ENCODE measurements at places on chromosomes 11 and 22.

GRCh38 chr11:109512680-109513079 lies 90.7 kb downstream of the C11orf87 start:
- DNase-seq, result no peak

- no peak for DNase-seq
Observed at GRCh38 chr22:30158277-30158676, 78.0 kb downstream of the HORMAD2 start.

DNA sequence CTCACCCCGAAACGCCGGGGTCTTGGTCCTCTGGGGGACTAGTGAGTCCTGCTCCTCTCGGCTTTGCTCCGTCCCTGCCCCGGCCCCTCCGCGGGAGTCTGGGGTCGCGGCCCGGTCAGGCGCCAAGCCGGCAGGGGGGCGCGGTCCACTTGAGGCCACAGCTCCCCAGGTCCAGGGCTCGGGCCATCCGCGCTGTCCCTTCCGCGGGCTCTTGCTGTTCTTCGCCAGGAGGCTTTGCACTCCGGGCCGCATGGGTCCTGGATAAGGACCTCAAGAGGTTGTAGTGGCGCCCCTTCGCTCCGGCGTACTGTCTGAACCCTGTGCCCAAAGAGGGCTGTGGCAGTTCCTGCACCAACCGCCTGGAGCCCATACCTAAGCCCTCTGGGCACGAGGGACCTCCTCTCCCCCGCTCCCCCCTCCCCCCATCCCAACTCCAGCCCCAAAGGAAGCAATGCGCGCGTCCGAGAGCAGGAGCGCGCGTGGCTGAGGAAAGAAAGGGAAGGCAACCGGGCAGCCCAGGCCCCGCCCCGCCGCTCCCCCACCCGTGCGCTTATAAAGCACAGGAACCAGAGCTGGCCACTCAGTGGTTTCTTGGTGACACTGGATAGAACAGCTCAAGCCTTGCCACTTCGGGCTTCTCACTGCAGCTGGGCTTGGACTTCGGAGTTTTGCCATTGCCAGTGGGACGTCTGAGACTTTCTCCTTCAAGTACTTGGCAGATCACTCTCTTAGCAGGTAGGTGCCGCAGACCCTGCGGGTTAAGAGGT lies at the start of gene ADM:
Gene ADM, plus strand, starts transcription at position 579 of the 767 bp plus-strand sequence. CDS start 628 bp downstream, outside the sequence.
- DNase-seq, result no peak

DNA sequence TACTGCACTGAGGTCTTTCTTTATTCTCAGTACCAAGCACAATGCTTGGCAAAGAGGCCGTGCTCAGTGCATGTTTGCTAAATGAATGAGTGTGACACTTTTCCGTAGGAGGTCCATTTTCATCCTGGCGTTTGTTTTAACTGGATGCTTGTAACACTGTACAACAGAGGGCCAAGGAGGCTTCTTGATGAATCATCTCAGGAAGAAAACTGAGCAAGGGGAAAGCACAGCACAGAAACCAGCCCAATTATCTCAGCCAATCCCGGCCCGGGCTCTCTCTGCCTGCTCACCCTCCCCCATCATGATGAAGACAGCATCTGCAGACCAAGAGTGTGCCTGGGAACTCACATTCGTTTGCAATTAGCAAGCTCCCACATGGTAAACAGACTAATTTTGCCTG lies 570.3 kb downstream of the OPCML start:
- DNase-seq, result no peak

- no peak for DNase-seq
Observed at GRCh38 chr11:15112131-15112541, 2.6 kb upstream of the INSC start.

- no peak for DNase-seq
Observed at GRCh38 chr11:119671051-119671450, 57.9 kb downstream of the NECTIN1 start.

- no peak for DNase-seq
Observed at GRCh38 chr11:119195680-119196079, 10.4 kb downstream of the NHERF4 start.

DNA sequence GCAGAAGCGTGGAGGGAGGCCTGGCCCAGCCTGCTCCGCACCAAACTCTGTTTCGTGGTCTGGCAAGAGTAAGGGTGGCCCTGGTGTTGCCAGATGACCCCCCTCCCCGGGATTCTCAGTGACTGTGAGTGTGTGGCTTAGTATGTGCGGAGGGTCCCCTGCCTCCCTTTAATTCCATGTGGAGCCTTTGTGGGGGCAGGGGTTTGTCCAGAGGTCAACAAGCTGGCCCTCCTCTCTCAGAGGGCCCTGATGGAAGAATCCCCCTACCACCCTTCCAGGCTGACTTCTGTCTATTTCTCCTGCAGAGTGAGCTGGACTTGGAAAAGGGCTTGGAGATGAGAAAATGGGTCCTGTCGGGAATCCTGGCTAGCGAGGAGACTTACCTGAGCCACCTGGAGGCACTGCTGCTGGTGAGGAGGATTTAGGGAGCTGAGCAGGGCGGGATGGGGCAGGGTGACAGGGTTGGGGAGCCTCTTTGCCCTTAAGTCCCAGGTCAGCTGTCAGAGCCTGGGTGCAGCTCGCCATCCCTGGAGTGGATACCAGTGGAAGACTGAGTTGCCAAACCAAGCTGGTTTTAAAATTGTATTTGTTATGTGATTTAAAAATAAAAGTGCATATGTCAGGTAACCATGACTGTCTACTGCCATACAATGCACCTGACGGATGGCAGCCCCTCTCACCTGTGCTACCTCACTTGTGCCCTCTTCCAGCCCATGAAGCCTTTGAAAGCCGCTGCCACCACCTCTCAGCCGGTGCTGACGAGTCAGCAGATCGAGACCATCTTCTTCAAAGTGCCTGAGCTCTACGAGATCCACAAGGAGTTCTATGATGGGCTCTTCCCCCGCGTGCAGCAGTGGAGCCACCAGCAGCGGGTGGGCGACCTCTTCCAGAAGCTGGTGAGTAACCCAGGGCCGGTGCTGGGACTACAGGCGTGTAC lies 80.6 kb downstream of the BCR start:
- DNase-seq, result no peak

GRCh38 chr22:39245130-39246039 lies 603 bp upstream of the PDGFB start:
- DNase-seq, result no peak

DNA sequence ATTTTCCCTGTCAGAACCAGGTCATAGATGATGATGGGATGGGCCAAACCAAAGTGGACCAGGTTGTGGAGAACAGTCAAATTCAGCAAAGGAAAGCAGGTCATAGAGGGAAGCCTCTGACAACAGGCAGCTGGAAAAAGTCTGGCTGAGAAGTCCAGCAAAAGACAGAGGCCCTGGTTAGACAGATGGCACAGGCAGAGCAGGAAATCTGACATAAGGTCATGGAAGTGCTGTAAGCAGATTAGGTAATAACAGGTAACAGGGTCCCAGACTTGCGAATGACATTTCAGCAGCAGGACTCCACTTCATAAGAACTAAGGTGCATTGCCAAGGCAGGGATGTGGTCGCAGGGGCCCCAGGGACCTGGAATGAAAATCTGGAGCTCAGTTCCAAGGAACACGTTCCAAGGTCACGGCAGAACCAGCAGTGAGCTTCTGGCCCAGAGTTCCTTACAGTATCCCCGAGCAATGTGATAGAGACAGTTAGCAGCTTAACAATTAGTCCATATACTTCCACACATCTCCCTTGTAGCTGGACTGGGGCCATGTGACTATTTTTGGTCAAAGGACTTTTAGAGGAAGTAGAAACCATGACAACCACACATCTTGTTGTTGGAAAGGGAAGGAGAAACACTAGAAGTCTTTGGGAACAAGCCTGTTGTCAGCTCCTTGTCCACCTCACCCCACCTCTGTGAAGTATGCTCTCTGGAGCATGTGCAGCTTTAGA lies 75.4 kb downstream of the ME3 start:
- DNase-seq, result no peak

DNA sequence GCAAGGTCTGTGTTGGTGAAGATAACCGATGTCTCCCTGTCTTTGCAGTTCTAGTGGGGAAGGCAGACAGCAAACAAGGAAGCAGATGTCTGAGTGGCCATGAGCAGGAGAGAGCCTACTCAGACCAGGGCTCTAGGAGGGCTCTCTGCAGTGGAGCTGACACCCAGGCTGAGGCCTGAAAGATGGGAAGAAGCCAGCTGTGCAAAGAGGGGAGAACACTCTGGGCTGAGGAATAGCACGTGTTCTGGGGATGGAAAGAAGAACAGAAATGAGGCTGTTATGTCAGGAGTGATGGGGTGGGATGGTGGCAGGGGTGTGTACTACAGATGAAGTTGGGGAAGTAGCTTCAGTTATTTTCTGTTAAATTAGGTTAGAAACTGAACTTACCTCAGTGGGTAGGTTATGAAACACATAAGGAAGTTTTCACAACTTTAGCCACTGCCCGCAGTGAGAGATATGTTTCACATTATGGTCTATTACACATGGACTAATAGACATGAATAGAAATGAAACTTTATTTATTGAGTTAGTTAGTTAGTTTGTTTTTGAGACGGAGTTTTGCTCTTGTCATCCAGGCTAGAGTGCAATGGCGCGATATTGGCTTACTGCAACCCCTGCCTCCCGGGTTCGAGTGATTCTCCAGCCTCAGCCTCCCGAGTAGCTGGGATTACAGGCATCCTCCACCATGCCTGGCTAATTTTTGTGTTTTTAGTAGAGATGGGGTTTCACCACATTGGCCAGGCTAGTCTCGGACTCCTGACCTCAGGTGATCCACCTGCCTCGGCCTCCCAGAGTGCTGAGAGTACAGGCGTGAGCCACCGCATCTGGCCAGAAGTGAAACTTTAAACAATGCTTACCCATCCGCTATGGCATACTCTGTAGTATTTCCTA lies 7.8 kb downstream of the DCPS start:
- no peak for DNase-seq

DNA sequence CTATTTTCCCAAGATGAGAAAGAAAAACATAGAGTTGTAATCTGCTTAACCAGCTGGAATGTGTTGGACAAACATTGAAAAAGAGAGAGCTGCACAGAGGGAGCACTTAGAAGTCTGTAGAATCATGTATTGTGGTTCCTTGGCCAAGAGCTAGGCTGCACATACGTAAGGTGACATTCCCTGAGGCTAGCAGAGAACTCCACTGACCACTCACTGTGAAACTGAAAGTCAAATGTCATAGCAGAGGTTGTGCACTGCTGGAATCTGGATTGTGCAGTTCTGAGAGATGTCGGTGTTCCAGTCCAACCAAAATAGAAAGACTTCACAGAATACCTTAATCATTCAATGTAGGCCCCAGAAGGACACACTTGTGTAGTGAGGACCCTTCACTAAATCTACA lies 772.8 kb upstream of the RAG2 start:
- DNase-seq, result no peak

DNA sequence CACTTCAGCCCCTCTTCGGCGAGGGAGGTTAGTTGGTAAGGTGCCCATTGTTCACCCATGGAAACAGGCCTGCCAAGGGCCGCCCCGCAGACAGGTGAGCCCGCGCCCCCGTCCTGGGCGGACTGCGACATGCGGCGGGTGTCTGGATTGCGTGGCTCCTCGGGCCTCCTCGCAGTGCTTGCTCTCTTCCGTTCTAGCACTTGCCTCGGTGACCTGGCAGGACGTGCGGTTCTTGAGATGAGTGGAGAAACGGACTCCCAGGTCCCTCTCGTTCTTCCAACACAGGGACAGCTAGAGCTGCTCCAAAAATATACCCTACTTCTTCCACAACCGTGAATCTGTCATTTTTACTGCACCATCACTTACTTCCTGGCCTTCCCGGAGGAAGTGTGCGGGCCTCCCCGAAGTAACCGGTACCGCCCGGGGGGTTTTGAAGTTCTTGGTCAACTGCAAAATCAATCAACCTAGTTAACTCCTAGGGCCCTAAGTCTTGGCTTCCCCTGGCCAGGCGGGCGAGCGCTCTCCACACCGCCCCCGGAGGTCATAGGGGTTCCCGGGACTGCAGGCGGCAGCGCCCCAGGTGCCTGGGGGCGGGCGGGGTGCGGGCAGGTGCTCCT lies 745 bp upstream of the ZBTB44 start:
- DNase-seq, result peak; percentile 52

DNA sequence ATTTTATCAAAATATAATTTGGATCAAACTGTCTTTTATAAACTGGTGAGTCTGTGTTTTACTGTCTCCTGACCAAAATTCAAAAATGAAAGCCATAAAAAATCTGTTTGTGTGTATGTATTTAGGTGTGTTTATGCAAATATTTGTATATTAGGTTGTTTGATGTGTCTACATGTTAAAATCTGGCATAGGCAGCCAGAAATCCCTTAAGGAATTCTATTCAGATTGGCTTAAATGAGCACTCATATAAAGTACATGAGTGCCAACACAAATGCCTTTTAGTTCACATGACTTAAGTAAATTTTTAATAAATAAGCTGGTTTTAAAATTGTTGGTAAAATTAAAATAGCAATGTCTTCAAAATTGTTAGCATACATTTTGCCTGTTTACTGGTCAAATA lies 133.3 kb upstream of the GUCY1A2 start:
- DNase-seq, result no peak

- no peak for DNase-seq
Observed at GRCh38 chr22:23376256-23376655, 195.9 kb downstream of the BCR start.

DNA sequence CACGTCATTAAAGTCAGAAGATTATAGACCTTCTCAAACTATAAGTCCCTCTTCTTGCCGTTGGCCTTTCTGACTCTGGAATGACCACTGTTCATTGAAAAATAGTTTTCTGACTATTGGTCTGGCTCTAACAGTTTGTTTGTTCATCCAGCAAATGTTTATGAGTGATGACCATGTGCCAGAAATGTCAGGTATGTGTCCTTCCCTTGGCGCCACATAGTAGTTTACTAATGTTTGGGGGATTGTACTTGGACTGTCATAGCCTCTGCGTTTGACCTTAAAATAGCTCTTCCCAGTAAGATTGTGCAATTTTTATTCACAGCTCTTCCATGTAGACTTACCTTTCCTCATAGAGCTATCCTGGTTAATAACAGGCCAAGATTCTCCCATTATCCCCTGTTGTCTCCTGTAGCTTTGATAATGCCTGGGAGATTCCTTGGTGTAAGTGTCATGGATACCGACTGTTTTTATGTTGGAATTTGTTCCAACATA lies 13.7 kb downstream of the MCAM start:
- no peak for DNase-seq

- no peak for DNase-seq
Observed at GRCh38 chr11:92670308-92670890, 299.1 kb upstream of the MTNR1B start.

DNA sequence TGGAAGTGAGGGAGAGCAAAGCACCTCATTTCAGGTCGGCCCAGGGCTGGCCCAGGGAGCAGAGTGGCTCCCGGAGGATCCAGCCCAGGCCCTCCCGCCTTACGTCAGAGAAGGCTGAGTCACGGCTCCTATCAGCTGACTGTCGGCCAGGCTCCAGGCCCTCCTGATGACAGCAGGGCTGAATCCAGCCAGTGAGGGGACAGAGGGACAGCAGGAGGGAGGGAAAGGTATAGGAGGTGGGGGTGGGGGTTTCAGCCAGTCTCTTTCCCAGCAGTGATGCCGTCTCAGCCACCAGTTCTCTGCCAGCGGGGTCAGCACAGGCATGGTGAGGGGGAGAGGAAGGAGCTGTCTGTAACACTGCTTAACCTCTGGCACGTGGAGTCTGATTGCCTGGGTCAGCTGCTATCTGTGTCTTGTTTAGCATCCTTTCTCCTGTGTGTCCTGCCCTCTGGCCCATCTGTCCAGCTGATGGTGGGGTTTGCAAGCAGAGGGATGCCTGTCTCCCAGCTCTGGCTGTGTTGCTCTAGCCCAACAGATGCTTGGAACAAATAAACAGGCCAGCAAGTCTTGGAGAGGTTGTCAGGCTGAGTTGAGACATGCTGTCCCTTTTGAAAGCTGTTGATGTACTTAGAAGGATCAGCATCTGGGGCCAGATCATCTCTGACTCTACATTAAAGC lies 74.0 kb downstream of the ADAMTS15 start:
- no peak for DNase-seq
